Choroid plexus epithelial cell (primary cell): ENCODE measurements at places on chromosomes 16 and 17.
A peak's percentile ranks its signal among the peaks of the same experiment; 100 is the strongest.

DNA sequence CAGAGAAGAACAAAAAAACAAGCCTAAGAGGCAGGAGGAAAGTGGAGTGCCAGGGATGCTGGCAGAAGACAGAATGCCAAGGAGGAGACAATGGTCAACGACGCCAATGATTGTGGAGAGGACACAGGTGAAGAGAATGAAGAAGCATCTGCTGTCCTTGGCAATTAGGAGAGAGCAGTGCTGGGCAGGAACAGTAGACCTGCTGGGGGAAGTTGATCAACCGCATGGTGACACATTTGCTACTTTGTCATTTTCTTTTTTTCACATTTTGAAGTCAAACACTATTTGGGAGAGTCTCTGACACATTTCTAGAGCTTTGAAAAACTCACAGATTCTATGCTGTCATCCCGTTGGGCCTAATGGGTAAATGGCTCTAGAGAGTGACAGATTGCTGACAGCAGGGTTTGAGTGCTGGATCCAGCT is 1.1 kb upstream of the PIK3R6 start:
- no peak for DNase-seq

GRCh38 chr16:83363521-83363920 is 444.3 kb upstream of the HSBP1 start:
- DNase-seq: no peak

DNA sequence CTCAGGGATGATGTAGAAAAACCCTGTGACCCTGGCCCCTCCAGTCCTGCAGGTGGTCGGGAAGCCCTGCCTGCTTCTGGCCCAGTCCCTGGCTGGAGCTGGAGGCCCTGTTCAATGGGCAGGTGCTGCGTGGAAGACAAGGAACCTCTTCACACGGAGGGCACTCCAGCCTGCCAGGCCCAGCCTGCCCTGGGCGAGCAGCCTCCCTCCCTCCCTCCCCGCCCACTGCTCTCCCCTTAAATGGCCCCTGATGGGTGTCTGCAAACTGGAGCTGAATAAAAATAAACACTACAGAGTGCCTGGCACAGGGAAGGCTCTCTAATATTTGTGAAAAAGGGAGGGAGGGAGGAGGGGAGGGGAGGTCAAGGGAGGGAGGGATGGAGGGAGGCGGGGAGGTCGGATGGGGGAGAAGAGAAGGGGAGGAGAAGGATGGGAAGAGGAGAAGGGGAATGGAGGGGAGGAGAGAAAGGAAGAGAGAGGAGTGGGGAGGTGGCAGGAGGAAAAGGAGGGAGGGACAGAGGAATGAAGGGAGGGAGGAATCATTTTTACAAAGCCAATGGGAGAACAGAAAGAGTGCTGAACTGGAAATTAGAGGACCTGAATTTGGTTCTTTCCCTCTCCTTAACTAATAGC is 222.8 kb upstream of the TNRC6C start:
- DNase-seq: no peak

- no peak for DNase-seq
These were observed 15.4 kb downstream of the PHF12 start for GRCh38 chr17:28935744-28936460.

- DNase-seq: no peak
These were observed 21.1 kb upstream of the DOC2B start for GRCh38 chr17:202501-202951.

GRCh38 chr17:82315703-82316358 is 1.6 kb downstream of the CD7 start:
- DNase-seq: no peak

GRCh38 chr17:80364091-80364691 is 50.8 kb upstream of the ENDOV start:
- peak; percentile 19 for DNase-seq

DNA sequence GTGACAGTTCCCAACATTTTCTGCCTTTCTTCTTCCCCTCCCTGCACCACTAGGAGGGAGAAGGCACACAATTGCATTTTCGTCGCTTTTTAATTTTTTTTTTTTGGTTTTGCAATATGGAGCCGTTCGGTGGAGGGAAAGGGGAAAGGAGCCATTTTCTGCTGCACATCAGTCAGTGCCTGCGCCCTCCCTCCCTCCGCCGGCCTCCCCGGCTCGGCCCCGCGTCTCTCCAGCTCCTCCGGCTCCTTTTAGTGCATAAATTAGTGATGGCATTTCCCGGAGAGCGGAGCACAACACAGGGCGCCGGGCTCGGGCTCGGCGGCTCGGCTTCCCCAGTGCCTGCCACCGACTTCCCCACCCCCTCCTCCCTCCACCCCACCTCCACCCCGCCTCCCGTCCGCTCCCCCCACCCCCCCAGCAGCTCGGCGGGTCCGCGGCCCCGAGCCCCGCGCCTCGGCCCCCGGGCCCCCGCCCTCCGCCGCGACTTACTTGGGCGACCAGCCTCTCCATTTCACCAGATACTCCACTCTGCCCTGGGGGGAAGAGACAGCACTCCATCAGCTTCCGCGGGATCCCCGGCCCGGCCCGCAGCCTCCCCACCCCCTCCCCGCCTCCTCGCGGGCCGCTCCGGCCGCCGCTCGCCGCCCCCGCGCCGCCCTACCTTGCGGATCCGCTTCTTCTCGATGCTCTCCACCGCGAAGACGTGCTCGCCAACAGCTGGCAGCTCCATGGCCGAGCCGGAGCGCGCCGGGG is 542 bp downstream of the CBX4 start:
- peak; percentile 69 for DNase-seq

DNA sequence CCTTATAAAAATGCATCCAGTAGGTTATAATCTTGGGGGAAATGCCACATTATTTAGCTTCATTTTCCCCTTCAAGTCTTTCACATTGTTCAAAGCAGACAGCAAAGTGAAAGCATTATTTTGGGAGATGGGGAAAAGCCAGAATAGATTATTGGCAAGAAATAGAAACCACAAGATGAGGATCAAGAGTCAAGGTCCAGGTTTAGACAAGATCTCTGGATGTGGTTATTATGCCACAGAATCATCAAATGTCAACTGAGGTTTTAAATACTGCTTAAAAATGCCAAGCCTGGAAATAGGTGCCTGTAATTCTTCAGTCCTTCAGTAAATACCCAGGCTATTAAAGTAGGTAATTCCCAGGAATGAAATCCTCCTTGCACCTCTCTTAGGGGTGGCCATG is 65.1 kb upstream of the ALOX12 start:
- DNase-seq: no peak
